Stimulated activated CD8-positive, alpha-beta memory T cell treated with anti-CD3 and anti-CD28 coated beads, Interleukin-2, amount 100 ng/mL, for 48 hours (primary cell): ENCODE measurements at places on chromosomes 6 and 20.

DNA sequence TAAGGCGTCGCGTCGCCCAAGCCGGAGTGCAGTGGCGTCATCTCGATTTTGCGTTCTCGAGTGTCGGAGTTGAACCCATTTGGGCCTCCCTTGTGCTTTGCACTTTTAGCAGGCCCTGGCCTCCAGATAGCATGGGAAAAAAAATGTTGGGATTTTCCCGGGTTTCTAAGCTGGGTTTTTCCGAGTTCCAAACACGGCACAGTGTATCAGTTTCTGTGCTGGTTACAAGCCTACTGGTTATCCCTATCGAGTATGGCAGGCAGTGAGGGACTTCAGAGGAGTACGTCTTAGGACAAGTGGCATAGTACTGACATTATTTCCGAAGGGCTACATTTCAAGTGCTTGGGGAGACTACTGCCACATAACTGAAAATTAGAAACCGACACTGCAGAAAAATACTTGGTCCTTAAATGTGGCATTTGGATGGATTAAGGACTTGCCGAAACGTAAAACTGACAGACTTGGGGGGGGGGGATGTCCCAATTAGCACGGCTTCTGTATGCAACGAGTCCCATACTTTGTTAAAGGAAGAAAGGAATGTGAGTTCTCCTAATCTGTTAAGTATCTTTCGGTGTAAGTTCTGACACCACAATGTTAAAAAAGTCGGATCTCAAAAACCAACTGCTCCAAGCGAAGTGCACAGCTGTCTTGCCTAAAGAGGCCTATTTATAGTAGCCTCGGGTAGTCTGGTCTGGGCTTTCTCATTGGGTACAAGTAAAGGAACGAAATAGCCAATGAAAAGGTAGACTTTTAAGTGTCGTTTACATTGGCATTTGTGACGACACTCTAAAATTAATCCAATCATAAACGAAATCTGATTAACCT is 70.2 kb downstream of the HFE start:
- no peak for DNase-seq

DNA sequence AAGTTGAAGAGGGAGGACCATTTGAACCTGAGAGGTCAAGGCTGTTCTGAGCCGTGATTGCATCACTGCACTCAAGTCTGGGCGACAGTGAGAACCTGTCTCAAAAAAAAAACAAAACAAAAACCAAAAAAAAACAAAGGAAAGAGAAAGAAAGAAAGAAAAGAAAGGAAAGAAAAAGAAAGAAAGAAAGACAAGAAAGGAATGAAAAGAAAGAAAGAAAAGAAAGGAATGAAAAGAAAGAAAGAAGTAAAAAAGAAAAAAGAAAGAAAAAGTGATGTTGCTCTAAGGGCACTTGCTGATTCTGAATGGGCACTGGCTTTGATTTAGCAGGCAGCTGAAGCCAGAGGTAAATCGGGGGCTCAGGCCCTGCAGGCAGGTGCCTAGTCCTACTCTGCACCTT is 161.0 kb downstream of the MCHR2 start:
- no peak for DNase-seq

- peak; percentile 43 for DNase-seq
Measured at GRCh38 chr6:149140137-149140909, 177.2 kb upstream of the TAB2 start.

DNA sequence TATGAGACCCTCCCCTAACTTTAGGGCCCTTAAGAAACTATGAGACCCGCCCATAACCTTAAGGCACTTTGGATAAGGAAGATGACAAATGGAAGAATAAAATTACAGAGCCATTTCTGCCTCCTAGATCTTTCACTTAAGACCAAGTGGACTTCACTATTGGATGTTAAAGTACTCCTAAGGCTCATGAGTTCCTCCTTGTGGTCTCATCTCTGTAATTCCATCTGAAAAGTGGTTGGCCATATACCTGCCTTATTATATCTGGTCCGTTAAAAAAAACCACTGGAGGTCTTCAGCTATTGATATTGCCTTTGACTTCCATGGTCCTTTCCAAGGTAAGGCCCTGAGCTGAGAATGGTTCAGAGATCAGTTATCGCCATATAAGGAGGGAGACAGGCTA is 310.3 kb downstream of the EYA4 start:
- DNase-seq: no peak

DNA sequence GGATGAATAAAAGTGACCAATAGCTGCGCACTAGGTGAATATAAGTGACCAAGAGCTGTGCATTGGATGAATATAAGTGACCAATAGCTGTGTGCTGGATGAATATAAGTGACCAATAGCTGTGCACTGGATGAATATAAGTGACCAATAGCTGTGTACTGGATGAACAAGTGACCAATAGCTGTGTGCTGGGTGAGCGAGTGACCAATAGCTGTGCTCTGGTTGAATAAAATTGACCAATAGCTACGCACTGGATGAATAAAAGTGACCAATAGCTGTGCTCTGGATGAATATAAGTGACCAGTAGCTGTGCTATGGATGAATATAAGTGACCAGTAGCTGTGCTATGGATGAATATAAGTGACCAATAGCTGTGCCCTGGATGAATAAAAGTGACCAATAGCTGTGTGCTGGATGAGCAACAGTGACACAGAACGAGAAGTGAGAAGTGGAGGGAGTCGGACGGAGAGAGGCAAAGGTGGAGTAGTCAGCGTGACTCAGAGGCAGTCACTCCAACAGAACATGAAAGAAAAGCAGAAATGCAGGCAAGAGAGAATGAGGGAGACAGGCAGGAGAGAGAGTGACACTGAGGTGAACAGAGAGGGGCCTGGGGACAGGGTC is 38.5 kb downstream of the RBM38 start:
- DNase-seq: no peak

GRCh38 chr6:124123617-124124209 is 320.0 kb downstream of the NKAIN2 start:
- DNase-seq: no peak
